ENCODE measurements at places on chromosomes 3 and 15. TPM values are rescaled to one million over a fixed set of nuclear protein-coding genes. Genes with fewer than 3 reads are reported as not detected.

- DNase-seq, result no peak
Observed at GRCh38 chr3:141828890-141829289, 47.6 kb upstream of the ATP1B3 start.

DNA sequence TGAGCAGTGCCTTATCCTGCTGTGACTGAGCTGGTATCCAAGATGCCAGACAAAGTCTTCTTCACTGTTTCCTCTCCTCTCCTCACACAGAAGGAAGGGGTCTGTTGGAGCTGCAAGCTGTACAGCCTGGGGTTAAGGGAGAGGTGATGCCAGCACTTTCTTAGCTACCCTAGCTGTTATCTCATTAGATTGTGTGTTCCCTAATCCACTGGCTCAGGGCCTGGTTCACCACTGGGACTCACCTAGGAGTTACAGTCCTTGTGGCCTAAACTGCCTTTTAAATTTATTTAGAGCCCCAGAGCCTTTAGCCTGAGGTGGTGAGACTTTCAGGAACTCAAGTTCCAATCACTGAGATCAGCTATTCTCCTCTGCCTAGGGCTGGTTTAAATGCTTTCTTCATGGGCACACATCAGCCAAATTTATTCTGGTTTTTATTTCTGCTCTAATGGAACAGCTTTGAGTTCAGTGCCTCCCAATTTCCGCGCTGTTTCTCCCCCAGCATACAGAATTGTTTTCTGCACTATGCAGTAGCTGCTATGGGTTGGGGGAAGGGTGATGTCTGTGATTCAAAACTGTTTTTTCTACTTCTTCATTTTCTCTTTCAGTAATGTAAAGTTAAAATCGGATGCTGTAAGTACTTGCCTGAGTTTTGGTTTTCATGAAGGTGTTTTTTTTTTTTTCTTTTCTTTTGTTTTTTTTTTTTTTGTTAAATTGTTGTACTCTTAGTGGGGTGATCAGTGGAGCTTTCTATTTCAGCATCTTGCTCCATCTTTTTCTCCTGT is 198.8 kb downstream of the DOCK3 start:
- DNase-seq, result no peak

DNA sequence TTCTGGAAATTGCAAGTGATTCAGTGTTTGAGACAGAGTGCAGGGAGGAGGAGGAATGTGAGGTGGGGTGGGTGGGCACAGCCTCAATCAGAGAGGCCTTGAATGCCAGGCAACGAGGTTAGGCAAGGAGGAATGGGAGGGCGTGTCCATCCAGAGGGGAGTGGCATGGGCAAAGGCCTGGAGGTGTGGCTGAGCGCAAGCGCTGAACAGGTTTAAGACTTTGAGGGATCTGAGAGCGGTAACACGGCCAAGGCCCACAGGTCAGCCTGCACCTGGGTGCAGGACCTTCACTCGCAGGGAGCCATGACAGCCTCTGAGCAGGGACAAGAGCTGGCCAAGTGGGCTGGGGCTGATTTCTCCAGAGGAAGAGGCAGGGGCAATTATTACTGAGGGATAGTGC is 125.9 kb downstream of the TPRA1 start:
- DNase-seq, result no peak

- no peak for DNase-seq
Observed at GRCh38 chr3:32399030-32399620, 7.5 kb downstream of the CMTM7 start.

- DNase-seq, result no peak
Observed at GRCh38 chr3:157139938-157140534, 19.9 kb downstream of the CCNL1 start.

GRCh38 chr15:38647683-38648082 is 83.1 kb upstream of the RASGRP1 start:
- no peak for DNase-seq

GRCh38 chr3:75781079-75781745 is 4.1 kb downstream of the ZNF717 start:
- DNase-seq, result no peak

DNA sequence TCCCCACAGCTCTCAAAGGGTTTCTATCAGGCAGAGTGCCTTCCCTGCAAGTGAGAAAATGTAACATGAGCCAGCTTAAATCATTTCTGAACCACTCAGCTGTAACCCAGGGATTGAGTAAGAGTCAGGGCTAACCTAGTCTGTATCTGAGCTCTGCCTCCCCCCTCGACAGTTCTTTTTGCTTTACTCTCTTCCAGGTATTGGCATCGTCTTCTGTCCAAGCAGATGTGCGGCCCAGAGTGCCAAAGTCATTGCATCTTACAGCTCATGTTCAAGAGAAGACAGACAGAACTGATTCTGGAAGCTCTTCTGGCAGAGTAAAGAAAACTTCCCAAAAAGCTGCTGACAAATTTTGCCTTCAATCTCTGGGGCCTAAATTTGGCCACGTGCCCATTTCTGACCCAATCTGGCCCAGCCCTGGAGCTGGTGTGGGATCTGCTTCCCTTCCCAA is 74.8 kb downstream of the ABHD5 start:
- DNase-seq, result no peak

- DNase-seq, result no peak
Observed at GRCh38 chr3:126527006-126527405, 3.1 kb downstream of the CHST13 start.

DNA sequence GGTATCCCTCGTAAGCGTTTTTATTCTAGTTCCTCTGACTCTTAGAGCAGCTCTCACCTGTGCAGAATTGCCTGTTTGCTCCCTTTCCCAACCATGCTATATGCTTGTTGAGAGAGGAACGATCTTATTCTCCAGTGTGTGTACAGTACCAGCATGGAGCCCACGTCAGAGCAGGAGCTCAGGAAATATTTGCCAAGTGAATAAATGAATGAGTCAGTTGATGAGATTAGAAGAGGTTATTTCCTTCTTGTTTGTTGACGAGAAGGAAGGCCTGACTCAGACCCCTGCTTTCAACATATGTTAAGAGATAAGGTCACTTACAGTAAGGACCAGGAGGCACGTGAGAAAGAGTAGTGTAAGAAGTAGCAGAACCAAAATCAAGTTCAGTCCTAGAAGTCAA is 106.3 kb upstream of the ABHD17C start:
- no peak for DNase-seq

DNA sequence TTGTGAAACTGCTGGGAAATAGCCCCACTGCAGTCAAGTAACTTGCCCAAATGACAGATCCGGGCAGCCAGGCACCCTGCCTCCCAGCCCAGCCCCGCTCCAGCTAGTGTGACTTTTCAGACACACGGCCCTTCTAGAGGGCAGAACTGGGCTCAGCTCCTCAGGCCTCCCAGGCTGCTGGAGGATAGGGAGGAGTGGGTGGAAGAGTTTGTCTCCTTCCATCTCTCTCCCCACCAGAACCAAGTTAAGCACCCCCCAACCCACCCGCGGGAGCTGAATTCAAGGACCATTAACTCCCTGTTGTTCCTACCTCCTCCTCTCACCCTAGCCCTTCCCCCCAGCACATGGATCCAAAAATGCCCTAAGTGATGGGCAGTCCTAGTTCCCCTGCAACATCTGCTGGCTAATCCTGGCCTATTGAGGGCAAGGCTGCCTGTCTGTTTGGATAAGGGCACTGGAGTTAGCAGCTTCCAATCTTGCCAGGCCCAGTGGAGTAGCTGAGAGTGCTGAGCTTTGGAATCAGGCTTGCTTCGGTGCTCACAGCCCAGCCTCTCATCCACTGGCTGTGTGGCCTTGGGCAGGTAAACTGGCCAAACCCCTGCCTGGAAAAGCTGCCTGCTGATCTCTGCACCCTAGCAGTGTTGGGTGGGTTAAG is 3.1 kb downstream of the CCDC33 start:
- DNase-seq, result no peak

DNA sequence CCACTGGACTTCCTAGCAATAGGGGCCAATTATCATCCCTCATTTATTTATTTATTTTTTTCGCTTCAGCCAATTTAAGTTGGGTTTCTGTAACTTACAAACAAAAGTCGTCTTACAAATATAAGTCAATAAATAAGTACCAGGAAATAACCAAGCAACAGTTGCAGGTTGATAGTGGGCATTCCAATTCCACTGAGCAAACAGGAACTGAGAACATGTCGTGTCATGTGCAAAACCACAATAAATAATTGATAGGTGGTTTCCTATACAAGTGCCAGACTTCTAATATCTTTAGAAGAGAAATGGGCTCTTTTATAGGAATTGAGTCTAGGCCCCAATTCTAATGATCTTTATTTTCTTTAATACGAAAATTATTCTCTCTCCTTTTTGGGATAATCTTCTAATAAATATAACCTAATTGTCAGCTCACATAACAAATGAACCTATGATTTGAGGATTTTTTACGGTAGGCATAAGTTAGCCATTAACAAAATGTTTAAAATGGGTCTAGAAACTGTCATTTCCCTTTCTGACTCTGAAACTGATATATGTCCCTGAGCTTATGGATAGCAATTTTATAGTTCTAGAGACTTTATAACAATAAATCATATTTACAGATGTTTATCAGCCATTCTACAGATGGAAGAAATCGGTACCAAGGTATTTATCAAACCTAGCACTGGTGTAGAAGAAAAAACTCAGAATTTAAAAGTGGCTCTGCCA is 571.8 kb downstream of the FOXP1 start:
- DNase-seq, result no peak

DNA sequence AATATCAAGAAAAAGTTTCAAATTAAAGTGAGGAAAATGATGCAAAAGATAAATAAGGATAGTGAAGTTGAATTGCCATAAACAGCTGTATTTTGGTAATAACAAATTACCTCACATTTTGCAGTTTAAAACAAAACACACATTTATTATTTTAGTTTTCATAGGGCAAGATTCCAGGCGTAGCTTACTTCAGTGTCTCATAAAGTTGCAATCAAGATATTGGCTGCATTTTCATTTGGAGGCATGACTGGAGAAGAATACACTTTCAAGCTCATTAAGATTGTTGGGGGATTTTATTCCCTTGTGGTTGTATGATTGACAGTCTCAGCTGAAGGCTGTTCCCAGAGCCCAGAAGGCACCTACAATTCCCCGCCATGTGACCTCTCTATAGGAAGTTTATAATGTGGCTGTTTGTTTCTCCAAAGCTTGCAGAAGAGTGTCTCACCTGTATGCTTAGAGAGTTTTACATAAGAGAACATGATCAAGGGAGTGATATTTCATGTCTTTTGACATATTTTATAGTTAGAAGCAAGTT is 151.4 kb downstream of the OTOL1 start:
- DNase-seq, result no peak

GRCh38 chr15:78618490-78618934 is 2.3 kb downstream of the CHRNA3 start:
- peak; percentile 52 for DNase-seq

- no peak for DNase-seq
Observed at GRCh38 chr15:96331144-96331944, 844 bp downstream of the NR2F2 start.

DNA sequence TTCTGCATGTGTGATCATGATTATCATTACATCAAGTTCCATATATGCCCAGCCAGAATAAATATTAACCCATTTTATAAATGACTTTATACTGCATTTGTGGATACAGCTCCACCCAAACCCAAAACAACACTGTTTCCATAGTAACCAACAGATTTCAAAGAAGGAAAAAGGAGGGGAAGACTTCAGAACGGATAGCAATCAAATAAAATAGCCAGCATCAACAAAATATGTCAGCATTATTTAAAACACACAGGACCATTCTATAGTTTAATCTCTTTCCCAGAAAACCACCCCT is 114.4 kb downstream of the FOXP1 start:
- DNase-seq, result no peak

DNA sequence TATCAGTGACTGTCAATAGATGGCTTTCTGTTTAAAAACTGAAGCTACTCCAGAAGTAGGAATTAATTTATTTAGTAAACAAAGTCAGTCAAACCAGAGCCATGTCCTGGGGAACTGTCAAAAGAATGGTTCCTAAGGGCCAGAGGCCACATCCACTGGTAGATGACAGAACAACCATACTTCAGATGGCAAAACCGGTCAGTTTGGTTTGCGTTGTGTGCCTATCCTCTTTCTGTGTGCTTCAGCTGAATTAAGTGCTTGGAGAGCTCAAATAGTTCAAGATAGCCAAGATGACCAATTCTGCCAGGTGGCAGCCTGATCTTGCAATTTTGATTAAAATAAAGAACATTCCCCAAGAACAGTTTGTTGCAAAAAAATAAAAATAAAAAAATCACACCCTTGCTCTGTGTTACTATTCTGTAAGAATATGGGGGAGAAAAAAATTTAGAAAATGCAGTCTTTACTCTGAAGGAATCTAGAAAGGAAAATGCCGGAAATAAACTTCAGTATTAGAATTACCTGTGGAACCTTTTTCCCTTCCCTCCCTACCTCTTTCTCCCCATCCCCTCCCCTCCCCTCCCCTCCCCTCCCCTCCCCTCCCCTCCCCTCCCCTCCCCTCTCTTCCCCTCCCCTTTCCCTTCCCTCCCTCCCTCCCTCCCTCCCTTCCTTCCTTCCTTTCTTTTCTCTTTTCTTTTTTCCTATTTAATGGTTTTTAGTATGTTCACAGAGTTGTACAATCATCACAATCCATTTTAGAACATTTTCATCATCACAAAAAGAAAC is 2.5 kb downstream of the MAP3K13 start:
- DNase-seq, result no peak

DNA sequence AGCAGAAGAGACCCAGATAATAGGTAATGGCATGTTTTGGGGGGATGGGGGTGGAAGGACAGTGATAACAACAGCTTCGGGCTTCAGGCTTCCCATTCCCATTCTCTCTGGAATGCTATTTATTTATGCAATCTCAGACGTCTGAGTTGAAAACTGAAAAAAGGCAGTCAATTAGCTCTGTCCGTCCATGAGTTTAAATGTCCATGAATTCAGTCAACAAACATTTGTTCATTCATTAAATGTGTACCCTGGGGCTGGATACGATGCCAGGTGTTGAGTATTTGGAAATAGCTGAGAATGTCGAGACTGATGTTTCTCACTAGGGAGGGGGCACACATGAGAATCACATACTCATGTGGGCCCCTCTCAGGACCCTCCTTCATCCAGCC is 42.4 kb downstream of the AMOTL2 start:
- no peak for DNase-seq

DNA sequence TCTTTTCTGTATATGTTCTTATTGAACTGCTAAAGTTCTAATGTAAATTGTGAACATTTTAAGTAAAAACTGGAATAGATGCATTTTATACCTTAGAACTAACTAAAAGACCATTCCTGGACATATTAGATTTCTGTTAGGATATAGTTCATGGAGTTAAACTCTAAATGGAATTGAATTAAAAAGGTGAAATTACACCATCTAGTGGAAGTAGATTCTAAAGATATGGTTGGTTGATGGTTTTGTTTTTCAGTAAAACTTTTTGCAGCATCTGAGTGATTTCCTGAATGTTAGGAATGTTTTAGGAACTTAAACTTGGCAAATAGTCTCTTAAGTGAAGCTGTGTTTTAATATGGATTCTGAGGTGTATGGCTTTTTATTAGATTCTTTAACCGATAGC is 96.8 kb downstream of the SLMAP start:
- DNase-seq, result no peak

- no peak for DNase-seq
Observed at GRCh38 chr3:49506906-49507305, 36.8 kb downstream of the DAG1 start.

Gene CHL1
- 0.06 TPM for total RNA-seq

Gene CA12
- not detected for total RNA-seq

Gene NR2F2
- total RNA-seq, result not detected

Gene ICE2
- total RNA-seq, result 47.4 TPM

Gene GOLGA8S
- total RNA-seq, result 0.30 TPM

Gene B3GNT5
- total RNA-seq, result 0.47 TPM

Gene TRPM1
- not detected for total RNA-seq

Gene QRICH1
- 202 TPM for total RNA-seq

Gene PLIN1
- total RNA-seq, result 1.1 TPM
